Dorsolateral prefrontal cortex (tissue), 122 donors: ENCODE measurements at places on chromosomes 4 and X. TPM values are rescaled to one million over a fixed set of nuclear protein-coding genes. Genes with fewer than 3 reads are reported as not detected.

RAB39B gene
- 18.4 TPM for total RNA-seq

AREG gene
- not detected for total RNA-seq

BEND4 gene
- 3.6 TPM for total RNA-seq

TMPRSS11B gene
- not detected for total RNA-seq

SOWAHB gene
- 13.6 TPM for total RNA-seq

KLHL5 gene
- total RNA-seq: 50.8 TPM

CSN1S1 gene
- total RNA-seq: not detected
